ENCODE measurements at places on chromosomes 6 and 20.
A peak's percentile ranks its signal among the peaks of the same experiment; 100 is the strongest.

- no peak for DNase-seq
Observed at GRCh38 chr6:137036566-137037300, 8.0 kb downstream of the IL20RA start.

DNA sequence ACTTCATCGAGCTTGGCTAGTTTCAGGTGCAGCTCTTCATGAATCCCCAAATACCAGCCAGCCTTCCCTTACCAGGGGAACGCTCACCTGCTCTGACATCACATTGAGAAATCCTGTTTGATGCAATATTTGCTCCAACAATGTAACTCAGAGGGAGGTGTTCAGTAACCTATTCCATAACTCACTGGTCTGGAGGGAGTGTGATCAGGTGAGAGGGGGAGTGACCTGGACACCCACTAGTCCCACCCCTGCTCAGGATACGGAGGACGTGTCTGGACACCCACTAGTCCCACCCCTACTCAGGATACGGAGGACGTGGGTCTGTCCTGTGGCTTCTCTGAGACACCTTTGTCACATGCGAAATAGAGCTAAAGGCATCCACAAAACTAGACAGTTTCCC, 70.3 kb downstream of the HUS1B start:
- peak; percentile 89 for DNase-seq

- DNase-seq, result no peak
Observed at GRCh38 chr20:44526129-44526528, 4.3 kb upstream of the SERINC3 start.

DNA sequence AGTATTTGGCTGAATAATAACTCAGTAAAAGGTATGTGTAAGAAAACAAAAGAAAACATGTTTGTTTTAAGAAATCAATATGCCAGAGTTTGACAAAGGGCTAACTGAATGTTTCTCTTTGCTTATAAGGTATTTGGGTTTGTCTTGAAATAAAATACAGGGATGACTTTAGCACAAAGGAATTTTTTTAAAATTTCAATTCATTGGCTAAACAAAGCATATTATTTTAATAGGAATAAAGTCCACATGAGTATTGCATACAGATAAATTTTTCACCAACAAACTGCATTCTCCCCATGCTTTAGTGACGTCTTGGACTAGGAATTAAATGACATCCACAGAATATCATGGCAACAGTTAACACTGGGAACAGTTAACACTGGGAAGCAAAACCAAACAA, 480.0 kb upstream of the JAG1 start:
- no peak for DNase-seq

GRCh38 chr20:38831995-38832620, 26.6 kb downstream of the PPP1R16B start:
- no peak for DNase-seq

DNA sequence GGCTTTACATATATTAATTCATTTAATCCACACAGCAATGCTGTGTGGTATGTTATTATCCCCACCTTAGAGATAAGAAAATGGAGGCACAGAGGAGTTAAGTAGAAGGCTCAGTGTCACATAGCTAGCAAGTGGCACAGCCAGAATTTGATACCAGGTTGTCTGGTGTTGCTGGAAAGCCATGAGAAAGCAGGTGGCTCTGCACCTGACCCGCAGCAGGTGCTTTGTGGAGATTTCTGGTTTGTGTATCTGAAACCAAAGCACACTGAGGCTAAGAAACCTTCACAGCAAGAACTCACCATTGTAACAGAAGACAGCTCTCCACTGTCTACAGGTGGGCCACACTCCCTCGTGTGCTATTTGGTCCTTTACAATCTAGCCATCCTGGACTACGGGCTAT, 7.5 kb downstream of the ELMO2 start:
- peak; percentile 55 for DNase-seq

DNA sequence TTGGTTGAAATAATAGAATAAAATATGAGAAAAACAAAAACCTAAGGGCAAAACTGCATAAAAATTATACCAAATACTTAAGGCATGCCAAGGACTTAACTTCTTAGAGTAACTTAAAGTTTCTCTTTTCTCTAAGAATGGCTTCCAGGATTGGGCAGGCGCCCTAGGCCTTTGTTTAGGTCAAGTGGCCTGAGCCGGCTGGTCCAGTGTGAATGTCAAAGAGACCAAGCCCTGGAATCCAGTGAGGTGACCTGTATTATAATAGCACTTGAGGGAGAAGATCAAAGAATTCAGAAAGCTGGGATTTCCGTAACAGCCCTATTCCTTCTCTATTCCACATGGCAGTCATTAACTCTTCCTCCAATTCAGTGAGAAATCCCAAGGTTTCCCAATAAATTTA, 6.6 kb downstream of the METTL24 start:
- no peak for DNase-seq

- DNase-seq, result no peak
Observed at GRCh38 chr20:45835329-45835765, 1.7 kb downstream of the SNX21 start.

GRCh38 chr6:150705392-150705791, 105.7 kb downstream of the PLEKHG1 start:
- DNase-seq, result no peak

GRCh38 chr20:42378826-42379225, 760.6 kb upstream of the CHD6 start:
- no peak for DNase-seq

GRCh38 chr6:108850669-108851465, 2.6 kb downstream of the ARMC2 start:
- no peak for DNase-seq

DNA sequence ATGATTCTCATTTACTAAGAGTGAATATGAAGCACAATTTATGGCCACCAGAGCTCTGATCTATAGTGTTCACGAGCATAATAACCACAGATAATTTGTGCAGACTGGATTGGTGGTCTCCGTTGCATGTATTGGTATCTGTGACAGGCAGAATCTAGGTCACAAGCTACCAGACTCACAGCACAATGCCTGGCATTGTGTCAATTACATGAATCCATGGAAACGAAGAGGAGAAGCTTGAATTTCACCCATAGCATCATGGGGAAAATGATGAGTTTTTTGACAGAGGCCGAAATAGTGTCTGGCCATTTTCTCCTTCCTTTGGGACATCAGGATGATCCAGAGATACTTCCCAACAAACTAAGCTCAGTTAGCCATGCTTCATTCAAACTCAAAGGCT, 52.3 kb upstream of the TMEM170B start:
- no peak for DNase-seq

- DNase-seq, result no peak
Observed at GRCh38 chr20:41587956-41588355, 30.2 kb downstream of the CHD6 start.

DNA sequence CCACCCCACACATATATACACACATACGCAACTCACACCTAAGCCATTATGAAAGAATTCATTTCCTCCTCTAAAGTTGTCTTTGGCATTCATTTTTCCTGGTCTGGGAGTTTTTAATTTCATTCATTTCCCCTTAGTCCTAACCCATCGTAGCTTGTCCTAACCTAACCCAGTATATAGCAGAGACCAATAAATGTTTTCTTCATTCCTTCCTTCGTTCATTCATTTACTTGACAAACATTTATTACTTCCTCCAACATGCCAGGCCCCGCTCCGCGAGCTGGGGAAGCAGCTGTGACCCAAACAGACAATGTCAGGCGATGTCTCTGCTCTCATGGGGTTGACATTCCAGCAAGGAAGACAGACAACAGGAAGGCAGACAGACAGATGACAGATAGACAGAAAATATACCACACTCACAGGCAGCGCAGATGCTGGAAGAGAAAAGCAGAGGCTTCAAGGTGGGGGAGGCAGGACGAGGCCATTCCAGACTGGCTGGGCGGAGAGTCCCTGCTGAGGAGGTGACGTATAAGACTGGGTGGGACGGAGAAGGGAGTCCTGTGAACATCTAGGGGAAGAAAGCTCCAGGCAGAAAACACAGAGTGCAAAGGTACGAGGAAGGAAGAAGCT, 33.7 kb upstream of the SIRPA start:
- no peak for DNase-seq

DNA sequence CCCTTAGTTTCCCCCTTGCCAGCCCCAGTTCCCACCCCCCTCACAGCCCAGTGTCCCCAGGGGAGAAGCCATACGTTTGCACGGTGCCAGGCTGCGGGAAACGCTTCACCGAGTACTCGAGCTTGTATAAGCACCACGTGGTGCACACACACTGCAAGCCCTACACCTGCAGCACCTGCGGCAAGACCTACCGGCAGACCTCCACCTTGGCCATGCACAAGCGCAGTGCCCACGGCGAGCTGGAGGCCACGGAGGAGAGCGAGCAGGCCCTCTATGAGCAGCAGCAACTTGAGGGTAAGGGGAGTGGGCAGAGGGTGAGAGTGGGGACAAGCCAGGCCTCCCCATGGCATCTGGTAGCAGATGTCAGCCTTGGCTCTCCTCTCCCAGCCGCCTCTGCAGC, 5.1 kb upstream of the DEF6 start:
- DNase-seq, result no peak

DNA sequence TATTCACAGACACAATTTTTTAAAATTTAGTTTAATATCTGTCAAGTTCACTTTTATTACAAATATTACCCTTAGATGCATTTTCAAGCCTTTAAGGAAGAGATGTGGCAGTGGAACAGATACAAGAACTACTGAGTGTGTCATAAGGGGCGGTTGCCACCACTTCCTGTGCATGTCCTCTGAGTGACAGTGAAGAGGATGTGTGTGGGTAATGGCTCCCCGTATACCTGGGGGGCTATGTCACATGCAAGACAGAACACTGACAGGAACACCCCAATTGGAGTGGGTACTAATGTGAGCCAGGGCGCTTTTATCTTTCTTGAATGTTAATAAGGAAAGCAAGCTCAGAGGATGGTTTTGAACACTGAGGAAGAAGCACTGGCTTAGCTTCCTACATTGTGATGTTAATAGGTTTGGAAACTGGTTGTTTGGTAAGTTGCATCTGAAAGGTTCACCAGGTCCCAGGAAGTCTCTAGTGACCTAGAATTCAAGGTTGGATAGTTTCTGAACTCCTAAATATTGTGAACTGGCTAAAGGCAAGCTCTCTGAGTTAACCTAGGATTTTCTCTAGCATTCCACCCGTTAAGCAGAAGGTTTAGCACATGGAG, 83.4 kb upstream of the ASF1A start:
- no peak for DNase-seq

DNA sequence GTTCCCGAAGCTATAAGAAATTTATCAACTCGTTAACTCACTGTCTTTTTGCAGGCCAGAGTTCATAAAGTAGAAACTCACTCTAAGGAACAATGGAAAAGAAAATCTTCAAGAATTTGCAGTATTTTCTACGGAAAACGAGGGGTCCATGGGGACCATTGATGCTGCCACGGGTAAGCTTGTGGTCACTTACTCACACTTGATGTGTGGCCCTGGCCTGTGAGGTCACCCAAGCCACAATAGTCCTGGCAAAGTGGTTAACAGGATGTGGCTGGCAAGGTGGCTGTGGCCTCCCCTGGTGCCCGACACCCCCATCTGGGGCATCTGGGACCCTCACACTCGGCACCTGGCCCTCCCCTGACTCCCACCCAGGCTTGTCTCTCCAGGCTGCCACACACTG, 123.4 kb downstream of the C6orf118 start:
- DNase-seq, result no peak
